CMK (cell line): ENCODE measurements at places on chromosomes 3 and 15.

- peak; percentile 8 for DNase-seq
Observed at GRCh38 chr3:14598143-14598569, 53.4 kb upstream of the CCDC174 start.

GRCh38 chr15:62641825-62642224 lies 400.7 kb upstream of the TPM1 start:
- no peak for DNase-seq

DNA sequence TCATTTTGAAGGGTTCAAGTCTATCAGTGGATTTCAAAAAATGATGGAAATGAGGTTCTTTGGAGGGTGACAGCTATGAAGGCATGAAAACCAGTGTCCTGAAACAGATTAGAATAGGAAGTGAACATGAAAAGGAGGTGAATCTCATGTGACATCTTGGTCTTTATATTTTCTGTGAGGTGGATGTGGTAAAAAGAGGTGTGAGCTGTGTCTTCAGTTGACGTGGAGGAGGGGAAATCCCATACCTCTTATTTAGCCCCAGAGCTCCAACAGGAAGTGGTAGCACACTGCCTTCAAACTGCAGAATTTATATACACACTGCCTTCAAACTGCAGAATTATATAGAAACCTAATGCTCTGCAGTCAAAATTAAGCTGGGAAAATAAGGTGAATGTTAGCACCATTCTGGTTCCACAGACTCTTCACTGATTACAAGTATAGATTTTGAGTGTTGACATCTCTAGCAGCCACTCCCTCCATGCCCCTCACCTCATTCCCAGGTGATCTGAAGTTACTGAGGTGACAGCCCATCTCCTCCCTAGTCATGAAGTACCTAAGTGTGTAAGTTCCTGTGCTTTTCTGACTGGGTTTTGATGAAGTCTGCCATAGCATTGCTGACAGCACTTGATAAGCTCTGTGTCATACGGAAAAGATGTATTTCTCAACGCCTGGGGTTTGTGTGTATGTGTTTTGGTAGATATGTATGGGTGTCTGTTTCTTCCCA lies 2.7 kb downstream of the RAB8B start:
- no peak for DNase-seq

GRCh38 chr3:16174026-16174355 lies 489 bp upstream of the GALNT15 start:
- DNase-seq: no peak

DNA sequence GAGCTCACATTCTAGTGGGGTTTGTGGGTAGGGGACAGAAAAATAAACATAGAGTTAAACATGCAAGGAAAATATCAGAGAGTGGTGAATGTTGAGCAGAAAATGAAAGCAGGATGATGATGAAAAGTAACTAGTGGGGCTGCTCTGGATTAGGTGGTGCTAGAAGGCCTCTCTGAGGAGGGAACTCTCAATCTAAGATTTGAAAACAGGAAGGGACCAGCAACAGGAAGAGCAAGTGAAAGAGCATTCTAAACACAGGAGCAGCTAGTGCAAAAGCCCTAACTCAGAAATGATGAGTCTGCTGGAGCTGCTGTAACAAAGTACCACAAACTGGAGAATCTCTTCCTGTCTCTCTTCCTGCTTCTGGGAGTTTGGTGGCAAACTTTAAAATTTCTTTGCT lies 468.6 kb upstream of the AGTR1 start:
- no peak for DNase-seq

DNA sequence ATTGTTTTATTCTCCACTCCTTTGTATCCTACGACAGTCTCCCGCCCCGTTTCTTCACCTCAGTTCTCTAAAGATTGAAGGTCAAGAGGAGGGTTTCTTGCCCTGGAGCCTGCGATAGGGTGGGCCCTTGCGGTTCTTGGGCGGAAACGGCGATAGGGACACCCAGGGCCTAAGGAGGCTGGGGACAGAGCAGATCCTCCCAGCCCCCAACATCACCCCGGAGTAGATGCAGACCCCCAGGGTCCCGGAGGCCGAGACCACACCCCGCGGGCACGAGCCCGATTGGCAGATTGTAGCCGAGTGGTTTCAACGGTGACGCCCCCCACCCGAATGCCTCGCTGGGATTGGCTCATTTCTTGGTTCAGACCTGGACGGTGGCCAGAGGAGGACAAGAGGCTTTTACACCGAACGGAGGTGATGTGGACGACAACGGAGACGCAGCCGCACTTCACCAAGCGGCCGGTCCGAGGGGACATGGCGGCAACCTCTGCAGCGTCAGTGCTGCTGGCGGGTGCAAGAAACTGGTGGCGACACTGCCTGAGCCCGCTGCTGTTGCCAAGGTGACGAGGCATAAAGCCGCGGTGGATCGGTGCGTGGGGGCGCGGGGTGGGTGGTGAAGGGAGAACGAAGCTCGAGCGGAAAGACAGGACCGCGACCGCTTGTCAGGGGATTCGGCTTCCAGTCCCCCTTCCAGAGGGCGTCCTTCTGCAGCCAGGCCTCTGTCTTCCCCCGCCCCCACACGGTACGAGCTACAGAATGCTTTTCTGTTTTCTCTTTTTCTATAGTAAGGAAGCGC lies 19.0 kb upstream of the MCF2L2 start:
- DNase-seq: peak; percentile 84

- DNase-seq: no peak
Observed at GRCh38 chr3:32719335-32719734, 34.3 kb downstream of the CNOT10 start.

- no peak for DNase-seq
Observed at GRCh38 chr15:80966431-80967197, 23.0 kb downstream of the MESD start.

DNA sequence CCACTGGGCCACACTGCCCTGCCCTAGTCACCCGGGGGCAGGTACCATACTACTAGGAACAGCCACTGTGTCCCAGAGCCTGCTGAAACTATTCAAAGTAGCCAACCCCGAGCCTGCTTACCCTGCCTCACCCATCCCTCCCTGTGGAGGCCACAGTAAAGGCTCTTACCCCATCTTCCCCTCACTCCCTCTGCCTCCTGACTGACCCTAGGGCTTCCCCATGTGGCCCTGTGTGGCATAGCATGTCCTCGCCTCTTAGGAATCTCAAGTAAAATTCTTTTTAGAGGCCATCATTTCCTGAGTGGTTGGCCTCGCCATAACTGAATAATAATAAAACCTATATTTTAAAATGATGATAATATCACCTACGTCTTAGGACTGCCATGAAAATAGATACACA lies 112.2 kb upstream of the SLC6A11 start:
- DNase-seq: no peak

- no peak for DNase-seq
Observed at GRCh38 chr3:139213936-139214335, 129.9 kb upstream of the MRPS22 start.

- no peak for DNase-seq
Observed at GRCh38 chr15:90126596-90127435, 24.5 kb upstream of the IDH2 start.

DNA sequence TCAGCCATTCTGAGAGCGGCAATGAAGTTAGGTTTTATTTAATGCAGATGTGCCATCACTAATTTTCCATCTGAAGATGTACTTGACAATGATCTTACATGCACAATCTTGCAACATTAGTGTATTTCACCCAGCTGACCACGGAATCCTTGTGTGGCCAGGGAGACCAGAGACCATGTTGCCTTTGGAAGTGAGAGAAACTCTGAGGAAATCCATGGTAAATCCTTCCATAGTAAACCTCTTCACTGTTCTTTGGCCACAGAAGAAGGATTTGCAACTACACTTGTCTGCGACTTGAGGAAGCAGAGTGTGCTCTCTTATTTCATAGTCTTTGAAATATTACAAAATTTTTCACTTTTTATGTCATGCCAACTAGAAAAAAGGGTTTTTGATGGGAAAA lies 128.4 kb upstream of the IGSF10 start:
- DNase-seq: no peak
